Fibroblast of gingiva (primary cell): ENCODE measurements at places on chromosomes 6 and 20.

DNA sequence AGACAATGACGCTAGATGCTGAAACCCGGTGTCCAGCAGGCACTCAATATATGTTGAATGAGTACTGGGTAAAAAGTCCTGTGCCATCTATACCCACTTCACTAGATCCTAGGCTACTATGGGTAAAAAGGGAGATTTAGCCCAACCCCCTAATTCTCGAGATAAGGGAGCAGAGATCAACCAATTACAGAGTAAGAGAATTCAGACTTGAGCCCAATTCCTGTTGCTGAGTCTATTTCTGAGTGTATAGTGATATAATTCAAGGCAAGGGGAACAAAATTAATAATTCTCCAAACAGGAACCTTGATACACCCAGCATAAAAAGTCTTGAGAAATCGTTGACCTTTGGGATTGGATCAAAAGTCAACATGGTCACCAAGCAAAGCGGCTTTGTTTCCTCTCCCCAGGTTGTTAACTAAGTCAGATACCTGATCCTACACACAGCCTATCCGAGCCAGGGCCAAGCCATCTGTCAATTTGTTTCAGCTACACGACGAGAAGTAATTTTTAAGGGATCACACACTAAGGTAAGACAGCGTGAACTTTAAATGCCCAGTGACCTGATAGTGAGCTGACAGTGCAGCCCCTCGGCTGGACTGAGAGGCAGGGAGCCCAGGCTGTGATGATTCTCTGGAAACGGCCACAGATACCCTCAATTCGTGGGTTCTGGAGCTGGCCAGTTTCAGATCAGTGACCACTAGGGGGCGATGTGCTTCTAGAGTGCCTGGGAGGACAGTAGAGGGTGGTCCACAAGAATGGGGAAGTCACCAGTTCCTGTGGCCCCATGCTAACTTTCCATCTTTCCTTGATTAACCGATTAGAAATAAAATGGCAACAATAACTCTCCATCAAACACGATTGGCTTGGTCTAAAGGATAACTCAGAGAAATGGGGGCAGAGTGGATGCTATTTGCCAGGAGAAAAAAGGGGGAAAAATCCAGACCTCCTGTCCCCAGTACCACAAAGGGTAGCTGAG, 46.2 kb downstream of the SLC22A23 start:
- peak; percentile 44 for DNase-seq

- DNase-seq: peak; percentile 83
Measured at GRCh38 chr6:11921017-11921438, 91.1 kb upstream of the HIVEP1 start.

DNA sequence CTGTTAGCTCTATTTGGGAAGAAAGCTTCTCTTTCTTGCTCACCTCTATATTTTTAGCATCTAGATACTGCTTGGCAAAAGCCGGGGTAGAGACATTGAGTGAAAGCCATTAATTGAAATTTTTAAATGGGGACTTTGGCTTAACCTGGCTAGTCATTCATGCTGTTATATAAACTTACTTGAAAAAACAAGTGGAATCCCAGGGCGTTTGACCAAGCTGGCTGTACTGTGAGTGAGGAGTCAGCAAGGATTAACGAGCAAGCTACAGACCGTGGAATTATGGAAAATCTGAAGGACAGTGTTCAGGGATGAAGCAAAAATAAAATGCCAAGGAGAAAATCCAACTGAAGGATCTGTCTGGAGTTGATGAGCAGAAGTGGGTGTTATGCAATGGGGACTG, 232.0 kb downstream of the GRM1 start:
- DNase-seq: no peak

GRCh38 chr6:51094271-51094670, 275.6 kb downstream of the TFAP2B start:
- no peak for DNase-seq

DNA sequence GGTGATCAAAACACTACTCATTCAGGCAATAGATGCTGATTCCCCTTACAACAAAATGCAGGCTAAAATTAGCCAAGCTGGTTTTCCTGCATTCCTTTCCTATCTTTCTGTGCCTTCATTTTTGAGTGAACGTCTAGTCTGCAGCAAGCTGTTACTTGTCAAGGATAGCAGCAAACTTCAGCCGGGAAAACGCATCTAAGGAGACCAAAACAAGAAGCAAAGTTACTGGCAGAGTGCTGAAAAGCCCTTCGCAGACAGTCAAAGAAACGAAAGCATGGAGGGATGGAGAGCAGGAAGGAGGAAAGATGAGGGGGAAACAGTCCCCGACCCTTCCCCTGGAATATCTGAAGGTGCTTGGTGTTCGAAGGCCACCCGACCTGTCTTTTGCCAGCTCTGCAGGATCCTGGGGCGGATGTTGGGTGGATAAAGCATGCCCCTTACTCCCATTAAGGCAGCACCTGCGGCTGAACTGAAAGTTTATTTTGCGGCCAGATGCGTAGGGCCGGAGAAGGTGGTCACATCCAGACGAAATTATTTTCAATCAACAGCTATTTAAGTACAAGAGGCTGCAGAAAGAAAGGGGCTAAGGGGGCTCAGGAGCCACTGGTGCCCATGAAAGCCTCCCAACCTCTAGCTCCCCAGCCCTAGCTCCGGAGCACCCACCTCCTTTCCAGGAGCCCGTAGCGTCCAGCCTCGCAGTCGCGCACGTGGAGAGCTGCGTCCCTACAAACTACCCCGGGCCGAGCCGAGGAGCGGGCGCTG, 538 bp downstream of the FERMT1 start:
- DNase-seq: peak; percentile 22
